GDM1 (cell line): ENCODE measurements at places on chromosomes 3 and 15.
A peak's percentile ranks its signal among the peaks of the same experiment; 100 is the strongest.

DNA sequence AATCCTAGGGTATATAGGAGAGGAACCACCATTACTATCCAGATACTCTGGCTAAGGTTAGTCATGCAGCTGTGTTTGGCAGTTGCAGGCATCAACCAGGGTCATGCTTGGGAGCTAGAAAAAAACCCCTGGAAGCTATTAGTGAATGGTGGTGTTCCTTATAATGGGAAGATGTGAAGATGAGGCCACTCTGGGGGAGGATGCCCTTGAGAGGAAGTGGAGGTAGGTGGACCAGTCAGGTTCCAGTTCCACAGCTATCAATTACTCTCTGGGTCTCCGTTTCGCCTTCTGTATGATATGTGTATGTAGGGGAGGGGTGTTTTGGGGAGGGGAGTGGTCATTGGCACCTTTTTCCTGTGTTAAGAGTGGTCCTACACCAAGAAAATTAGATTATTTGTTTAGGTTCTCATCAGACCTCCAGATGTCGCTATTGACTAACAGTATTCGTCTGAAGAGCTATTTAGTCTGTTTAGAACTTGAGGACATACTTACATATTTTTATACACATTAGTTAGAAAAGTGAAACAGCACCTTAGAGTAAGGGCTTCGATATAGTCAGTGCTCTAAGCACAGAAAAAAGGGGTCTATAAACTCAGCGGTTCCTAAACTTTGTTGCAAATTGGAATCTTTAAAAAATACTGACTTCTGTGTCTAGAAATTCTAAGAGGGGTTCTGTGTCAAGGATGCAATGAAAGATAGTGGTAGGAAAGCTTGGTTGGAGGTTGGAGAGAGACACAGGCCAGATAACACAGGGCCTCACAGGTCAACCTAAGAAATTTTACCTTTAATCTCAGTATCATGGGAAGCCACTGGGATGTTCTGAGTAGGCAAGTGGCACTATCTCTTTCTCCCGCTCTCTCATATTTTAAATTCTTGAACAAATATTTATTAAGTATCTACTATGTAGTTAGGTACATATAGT is 9.1 kb upstream of the HPS3 start:
- DNase-seq = no peak

- DNase-seq = no peak
Observed at GRCh38 chr15:59590027-59590426, 21.6 kb upstream of the GCNT3 start.

- DNase-seq = peak; percentile 62
Observed at GRCh38 chr15:76150971-76151598, 91.3 kb downstream of the TMEM266 start.

DNA sequence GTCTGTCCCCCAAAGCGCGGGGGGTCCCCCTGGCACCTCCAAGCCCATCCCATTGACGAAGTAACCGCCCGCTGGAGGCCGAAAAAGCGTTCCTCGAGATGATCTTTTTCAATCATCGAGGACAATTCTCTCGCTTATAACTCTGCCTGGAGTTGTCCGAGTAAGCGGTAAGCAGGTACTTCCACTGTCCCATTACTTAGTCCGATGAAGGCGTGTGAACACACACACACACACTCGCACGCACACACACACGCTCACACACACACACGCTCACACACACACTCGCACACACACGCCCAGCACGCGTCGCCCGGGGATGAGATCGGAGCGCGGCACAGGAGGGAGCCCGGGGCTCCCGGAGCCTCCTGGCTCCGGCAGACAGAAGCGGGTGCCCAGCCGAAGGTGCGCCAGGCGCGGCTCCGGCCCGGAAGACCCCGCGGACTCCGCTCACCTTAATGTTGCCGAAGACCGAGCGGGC is 430 bp downstream of the SLCO2A1 start:
- DNase-seq = no peak

- no peak for DNase-seq
Observed at GRCh38 chr3:177979703-177980102, 556.5 kb upstream of the KCNMB2 start.

DNA sequence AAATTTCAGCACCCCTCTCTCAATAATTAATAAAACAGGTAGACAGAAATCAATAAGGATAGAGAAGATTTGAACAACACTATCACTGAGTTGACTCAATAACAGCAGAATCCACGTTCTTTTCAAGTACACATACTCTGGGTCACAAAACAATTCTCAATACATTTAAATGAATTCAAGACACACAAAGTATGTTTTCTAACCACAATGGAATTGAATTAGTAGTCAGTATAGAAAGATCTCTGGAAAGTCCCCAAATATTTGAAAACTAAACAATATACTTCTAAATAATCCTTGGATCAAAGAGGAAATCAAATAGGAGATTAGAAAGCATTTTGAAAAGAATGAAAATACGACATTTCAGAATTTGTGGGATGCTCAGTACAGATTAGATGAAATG is 40.0 kb downstream of the TKT start:
- no peak for DNase-seq

- DNase-seq = no peak
Observed at GRCh38 chr3:99620976-99621375, 17.4 kb upstream of the COL8A1 start.

GRCh38 chr3:44321335-44321734 is 17.2 kb upstream of the TCAIM start:
- DNase-seq = no peak

- no peak for DNase-seq
Observed at GRCh38 chr3:89360156-89360555, 252.7 kb downstream of the EPHA3 start.

GRCh38 chr3:188776447-188776846 is 395.3 kb upstream of the TPRG1 start:
- no peak for DNase-seq

GRCh38 chr3:58260261-58260731 is 22.7 kb downstream of the ABHD6 start:
- peak; percentile 13 for DNase-seq

DNA sequence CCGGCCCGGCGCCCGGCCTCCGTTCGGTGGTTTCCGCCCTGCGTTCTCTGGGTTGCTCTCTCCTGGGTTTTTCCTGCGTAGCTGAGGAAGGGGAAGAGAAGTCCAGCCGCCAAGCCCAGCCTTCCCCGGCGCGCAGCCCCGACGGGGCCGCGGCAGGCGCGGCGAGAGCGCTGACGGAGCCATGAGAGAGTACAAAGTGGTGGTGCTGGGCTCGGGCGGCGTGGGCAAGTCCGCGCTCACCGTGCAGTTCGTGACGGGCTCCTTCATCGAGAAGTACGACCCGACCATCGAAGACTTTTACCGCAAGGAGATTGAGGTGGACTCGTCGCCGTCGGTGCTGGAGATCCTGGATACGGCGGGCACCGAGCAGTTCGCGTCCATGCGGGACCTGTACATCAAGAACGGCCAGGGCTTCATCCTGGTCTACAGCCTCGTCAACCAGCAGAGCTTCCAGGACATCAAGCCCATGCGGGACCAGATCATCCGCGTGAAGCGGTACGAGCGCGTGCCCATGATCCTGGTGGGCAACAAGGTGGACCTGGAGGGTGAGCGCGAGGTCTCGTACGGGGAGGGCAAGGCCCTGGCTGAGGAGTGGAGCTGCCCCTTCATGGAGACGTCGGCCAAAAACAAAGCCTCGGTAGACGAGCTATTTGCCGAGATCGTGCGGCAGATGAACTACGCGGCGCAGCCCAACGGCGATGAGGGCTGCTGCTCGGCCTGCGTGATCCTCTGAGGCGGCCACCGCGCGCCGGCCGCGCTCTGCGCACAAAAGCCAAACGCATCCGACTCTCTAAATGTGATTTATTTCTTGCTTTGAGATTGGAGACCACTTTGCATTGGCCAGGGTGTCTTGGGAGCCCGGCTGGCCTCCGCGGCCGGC is 727 bp downstream of the RAP2B start:
- DNase-seq = no peak

DNA sequence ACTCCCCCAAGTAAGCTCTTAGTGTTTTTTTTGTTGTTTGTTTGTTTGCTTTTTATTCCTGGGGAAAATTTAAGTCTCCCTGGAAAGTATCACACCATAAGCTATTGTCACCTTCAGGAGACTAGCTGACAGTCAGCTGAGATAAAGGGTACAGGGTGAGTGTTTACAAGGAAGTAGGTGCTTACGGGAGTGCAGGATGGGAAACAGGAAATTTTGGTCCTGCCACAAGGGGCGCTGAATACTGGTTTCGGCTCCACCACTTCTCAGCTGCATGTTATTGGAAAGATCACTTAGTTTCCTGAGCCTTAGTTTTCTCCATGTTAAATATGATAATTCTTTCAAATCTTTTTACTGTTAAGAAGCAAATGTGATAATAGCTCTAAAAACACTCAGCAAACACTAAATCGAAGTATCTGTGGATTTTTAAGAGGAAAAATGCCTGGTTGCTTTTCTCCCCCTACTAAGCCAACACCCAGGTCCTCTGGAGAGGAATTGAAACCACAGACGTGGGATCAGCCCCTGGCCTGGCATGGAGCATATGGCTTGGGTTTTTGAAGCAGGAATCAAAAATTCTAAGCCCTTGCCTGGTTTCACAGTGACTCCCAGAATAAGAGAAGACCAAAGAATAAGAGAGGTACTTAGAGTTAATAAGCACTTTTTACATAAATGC is 90.7 kb downstream of the SCN11A start:
- DNase-seq = no peak

- DNase-seq = no peak
Observed at GRCh38 chr3:115691964-115692363, 68.7 kb downstream of the GAP43 start.

GRCh38 chr3:146222204-146223046 is 28.5 kb downstream of the PLSCR4 start:
- no peak for DNase-seq

- no peak for DNase-seq
Observed at GRCh38 chr3:73485877-73486330, 138.8 kb downstream of the PDZRN3 start.

GRCh38 chr15:20345401-20345958 is 196.1 kb downstream of the GOLGA6L6 start:
- DNase-seq = no peak

- DNase-seq = peak; percentile 18
Observed at GRCh38 chr3:100603469-100603868, 5.9 kb upstream of the ADGRG7 start.

GRCh38 chr15:66369773-66370651 is 13.5 kb upstream of the TIPIN start:
- DNase-seq = no peak

GRCh38 chr3:131705558-131706051 is 202.8 kb upstream of the MRPL3 start:
- no peak for DNase-seq

DNA sequence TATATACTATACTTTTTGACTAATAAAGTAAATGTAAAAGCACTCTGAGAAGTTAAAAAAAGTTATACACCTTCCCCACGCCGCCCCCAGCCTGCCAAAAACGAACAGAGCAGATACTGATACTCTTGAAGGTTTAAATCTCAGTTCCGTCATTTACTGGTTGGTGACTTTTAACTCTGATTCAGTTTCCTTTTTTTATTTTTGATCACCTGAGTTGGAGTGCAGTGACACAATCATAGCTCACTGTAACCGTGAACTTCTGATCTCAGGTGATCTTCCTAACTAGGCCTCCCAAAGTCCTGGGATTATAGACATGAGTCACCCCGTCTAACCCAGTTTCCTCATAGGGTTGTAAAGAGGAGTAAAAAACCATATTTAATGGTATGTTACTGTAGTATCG is 3.3 kb upstream of the TIPIN start:
- DNase-seq = no peak

- no peak for DNase-seq
Observed at GRCh38 chr3:149340310-149340933, 7.0 kb upstream of the TM4SF18 start.

- DNase-seq = no peak
Observed at GRCh38 chr3:42493798-42494151, 8.7 kb upstream of the VIPR1 start.

GRCh38 chr15:26070095-26070532 is 207.0 kb upstream of the ATP10A start:
- no peak for DNase-seq

- DNase-seq = no peak
Observed at GRCh38 chr3:129553719-129554118, 10.7 kb downstream of the H1-8 start.

DNA sequence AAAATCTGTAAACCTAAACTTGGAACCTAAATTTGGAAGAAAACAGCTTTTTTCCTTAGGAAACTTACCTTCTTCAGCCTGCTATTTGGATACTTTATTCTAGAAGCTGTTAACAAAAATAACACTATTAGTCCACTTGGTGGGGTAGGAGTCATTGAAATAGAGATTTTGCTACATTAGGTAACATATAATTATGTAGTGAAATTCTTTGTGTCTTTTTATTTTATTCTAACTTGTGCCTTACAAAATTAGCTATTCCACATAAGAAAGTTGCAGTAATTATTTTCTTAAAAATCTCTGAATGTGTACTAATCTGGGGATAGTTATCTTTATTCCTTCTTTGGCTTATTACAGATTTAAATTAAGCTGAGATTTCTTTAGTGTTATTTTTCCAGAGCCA is 360.4 kb upstream of the ROBO2 start:
- DNase-seq = no peak

- DNase-seq = no peak
Observed at GRCh38 chr15:49712846-49713450, 92.1 kb downstream of the DTWD1 start.

DNA sequence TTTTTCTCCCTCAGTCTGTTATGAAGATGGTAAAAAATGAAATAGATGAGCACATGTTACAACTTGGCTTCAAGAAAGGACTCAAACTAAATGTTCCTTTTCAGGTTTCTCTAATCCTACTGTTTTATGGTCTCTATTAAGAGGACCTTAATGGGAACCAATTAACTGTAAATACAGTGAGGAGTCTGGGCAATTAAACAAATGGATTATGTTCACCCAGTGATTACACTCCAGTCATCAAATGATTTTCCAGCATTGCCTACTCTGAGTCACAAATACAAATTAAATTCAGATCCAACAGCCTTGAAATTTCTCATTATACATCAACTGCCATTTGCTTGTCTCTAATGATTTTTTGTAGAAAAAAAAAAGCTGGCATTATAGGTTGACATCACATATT is 129.2 kb downstream of the NEK10 start:
- no peak for DNase-seq

DNA sequence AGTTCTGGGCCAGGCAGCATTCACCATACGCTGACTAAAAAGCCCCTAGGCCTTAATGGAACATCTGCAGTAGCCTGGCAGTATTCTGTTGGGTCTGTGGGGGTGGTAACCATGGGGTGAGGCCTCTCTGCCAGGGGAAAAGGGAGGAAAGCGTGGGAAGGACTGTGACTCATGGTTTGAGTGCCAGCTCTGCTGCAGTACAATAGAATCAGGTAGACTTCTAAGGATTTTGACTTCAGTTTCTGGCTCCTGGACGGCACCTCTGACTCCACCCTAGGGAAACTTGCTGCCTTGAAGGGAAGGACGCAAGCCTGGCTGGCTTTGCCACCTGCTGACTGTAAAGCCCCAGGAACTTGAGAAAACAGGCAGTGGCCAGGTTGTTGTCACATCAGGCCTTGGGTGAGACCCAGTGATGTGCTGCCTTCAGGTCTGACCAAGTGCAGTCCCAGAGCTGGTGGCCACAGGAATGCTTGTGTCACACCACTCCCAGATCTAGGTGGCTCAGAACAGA is 148.6 kb downstream of the SUCNR1 start:
- peak; percentile 5 for DNase-seq
